ENCODE measurements at places on chromosomes 1 and 21.
A peak's percentile ranks its signal among the peaks of the same experiment; 100 is the strongest.

DNA sequence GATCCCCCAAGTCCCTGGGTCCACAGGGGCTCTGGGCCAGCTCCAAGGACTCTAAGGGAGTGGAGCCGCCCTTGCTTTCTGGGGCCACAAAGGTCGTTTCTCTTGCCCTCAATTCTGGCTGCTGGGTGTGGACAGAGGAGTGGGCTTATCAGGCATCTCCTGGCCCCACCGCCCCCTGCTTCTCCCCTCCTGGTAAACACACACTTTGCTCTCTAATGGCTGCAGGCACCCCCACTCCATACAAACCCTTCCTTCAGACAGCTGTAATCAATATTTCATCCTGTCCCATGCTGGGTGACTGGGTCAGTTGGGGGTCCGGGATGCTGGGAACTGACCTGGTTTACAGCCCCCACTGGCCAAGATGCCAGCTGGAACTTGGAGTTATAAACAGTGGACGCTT lies 67.5 kb downstream of the PRDM16 start:
- no peak for DNase-seq

- no peak for DNase-seq
These were observed 12.7 kb upstream of the ZYG11B start for GRCh38 chr1:52713590-52713989.

DNA sequence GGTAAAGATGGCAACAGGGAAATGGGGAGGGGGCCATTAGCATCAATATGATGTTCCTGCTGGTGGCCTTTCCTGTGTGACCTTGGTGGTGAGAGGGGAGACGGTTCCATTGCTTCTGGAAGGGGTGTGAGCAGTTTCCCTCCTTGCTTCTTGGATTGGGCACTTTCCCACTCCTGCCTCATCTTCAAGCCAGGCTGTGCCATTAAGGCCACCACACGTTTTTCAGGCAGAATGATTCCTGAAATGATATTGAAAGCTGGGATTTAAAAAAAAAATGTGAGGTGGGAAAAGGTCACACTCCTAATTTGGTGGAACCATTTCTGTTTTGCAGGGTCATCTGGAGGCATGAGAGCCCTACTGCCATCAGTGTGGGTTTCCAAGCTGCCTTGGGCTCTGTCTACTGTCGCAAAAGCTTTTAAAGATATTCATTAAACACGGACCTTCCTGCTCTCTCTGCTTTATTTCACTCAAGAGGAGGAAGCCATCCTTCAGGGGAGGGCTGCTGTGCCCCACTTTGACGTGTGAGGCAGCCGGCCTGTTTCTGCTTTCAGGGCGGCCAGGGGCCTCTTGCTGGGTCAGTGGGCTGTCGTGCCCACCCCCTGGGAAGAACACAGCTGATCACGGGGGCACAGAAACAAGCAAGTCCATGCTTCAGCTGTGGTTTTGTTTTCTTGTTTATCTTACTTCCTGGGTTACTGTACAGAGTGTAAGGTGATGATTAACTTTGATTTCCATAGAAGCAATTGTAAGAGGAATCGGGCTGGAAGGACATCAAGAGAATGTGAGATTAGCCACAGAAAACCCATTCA lies 8.0 kb downstream of the RIIAD1 start:
- no peak for DNase-seq

DNA sequence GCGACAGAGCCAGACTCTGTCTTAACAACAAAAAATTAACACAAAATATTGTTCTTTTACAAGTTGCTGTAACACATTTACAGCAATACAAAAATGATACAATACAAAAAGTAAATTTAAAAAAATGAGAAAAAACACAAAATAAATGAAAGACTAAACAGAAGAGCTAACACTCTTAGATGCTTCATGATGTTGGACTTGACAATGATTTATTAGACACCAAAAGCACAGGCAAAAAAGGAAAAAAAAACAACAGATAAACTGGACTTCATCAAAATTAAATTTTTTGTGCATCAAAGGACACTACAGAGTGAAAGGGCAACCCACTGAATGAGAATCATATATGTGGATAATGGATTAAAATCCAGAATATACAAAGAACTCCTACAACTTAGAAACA lies 16.4 kb downstream of the GATAD2B start:
- no peak for DNase-seq

DNA sequence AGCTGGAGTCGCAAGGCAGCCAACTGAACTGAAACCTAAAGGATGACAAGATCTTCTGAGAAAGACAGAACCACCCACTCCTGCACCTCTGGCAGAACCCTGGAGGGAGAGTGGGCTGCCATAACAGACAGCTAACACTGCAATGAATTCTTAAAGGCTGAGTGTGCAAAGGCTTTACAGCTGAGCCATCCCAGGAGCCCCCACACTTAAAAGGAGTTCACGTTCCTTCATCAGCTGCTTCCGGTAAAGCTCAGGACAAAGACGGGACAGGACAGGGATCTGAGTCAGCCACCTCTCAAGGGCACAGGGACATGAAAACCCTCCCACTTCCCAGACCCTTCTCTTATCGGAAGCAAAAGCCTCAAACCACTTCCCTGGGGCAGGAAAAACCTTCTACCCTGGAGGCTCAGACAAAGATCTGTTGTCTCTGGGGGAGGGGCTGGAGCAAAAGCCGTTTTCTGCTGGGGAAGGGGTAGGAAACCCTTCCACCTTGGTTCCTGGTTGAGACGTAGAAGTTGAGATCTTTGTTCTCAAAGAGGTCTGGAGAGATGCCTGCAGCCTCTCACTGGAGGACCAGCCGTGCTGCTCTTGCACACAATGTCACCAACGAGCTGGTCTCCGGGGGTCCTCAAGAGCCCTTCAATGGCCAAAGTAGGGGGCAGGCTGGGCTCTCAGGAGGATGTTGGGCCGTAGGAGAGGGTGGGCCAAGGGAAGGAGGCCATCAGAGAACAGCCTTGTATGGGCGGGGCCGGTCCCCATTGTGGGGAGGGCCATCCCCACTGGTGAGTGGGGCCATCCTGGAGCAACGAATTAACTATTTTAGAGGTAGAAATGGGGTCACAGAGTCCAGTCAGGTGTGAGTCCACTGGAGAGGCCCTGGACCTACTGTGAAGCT lies 452.4 kb downstream of the PTPRU start:
- no peak for DNase-seq

- DNase-seq: peak; percentile 13
These were observed 28.2 kb upstream of the FCRL4 start for GRCh38 chr1:157626099-157626498.

GRCh38 chr1:235050911-235051360 lies 77.7 kb downstream of the TOMM20 start:
- peak; percentile 56 for DNase-seq

DNA sequence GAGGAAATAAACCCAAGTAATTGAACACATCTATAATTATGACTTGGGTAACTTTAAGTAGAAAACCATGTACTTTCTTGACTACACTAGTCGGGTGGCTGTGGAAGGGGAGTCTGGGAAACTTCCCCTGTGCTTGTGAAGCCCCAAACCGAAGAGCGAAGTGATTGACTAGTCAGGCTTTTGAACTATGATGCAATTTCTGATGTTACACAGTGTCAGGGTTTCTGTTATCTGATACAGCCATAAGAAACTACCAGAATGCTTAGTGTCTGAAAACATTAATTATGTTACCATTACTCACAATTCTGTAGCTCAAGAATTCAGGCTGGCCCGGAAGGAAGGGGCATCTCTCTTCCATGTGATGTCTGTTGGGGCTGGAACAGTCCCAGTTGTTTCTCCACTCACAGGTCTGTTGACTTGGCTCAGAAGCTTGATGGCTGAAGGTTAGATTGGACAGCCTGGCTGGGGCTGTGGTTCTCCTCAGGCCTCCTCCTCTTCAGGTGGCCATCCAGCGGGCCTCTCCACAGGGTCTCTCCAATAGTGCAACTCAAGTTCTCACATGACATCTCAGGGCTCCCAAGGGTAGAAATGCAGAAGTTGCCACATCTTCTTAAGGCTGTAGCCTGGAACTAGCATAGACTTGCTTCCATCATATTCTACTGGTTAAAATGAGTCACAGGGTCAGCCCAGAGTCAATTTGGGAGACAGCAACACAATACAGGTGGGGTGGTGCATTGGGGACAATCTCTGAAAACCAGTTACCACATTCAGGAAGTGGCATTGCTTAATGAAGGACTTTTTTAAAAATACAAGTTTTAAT lies 8.3 kb upstream of the C8B start:
- DNase-seq: no peak

DNA sequence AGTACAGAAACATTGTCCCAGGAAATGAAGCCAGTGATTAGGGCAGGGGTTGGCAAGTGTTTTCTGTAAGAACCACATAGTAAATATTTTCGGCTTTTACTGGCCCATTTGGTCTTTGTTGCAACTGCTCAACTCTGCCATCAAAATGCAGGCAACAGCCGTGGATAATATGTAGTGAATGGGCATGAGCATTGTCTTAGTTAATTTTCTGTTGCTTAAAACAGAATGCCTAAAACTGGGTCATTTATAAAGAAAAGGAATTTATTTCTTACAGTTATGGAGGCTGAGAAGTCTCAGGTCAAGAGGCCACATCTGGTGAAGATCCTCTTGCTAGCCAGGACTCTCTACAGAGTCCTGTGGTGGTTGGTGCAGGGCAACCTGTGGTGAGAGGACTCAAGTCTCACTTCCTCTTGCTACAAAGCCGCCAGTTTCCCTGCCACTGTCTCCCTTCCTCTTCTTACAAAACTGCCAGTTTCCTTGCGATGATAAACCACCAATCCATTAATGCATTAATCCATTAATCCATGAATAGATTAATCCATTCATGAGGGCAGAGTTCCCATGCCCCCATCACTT lies 166.4 kb downstream of the PSMG1 start:
- no peak for DNase-seq

- DNase-seq: no peak
These were observed 11.7 kb downstream of the ADPRS start for GRCh38 chr1:36100376-36100775.

DNA sequence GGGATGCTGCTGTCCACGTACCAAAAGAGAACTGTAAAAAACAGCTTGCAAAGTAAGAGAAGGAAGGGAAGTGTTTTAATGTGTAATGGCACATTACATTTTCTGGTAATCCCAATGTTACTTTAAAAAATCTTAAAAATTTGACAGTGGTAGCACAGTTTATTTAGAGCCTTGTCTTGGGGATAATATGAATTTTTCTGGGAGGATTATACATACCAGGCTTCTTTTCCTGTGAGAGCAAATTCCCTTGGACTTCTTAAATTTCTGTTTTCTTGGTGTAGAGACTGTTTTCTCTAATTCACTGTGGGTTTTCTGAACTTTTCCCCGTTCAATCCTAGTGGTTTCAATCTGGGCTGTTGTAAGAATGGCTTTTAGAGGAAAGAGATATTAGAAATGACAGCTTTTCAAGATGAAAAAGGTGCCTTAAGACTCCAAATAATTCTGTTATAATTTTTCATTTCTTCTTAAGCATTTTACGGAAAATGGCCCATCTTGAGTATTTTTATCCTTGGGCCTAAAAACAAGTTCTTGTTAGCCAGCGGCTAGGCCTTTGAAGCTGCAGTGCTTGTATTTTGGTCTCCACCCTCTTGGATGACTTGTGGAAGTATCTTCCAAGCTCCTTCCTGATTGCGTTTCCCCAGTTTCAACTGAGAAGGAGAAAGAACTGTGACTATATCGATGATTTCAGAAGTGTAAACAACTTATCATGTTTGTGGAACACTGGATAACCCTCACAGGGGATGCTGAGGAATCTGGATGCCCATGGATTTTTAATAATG lies 70.0 kb downstream of the LEPR start:
- DNase-seq: no peak

- DNase-seq: no peak
These were observed 71.5 kb downstream of the SMYD3 start for GRCh38 chr1:246435421-246436041.

- DNase-seq: no peak
These were observed 97.4 kb upstream of the GFI1 start for GRCh38 chr1:92583821-92584760.

GRCh38 chr1:197178998-197179397 lies 32.5 kb upstream of the ASPM start:
- DNase-seq: no peak

DNA sequence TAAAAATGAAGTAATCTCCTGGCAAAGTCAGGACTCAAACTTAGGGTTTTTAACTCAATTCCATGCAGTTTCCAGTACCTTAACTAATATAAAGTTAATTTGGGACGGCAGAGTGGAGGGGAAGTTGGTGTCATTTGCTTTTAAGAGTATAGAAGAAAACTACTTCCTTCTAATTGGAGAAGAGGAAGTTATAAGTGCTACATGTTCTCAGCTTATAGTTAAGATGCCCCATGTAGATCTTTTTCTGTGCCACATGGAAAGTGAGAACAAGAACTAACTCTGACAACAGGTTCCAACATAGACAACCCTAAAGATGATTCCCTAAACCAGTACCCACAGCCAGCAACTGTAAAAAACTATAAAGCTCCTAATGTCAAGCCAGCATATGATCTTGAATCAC lies 11.5 kb downstream of the RRAGC start:
- no peak for DNase-seq

GRCh38 chr1:81478219-81478618 lies 322.5 kb upstream of the ADGRL2 start:
- no peak for DNase-seq

GRCh38 chr21:34679051-34679450 lies 10.3 kb downstream of the CLIC6 start:
- DNase-seq: no peak

GRCh38 chr1:170734412-170735175 lies 70.7 kb downstream of the PRRX1 start:
- no peak for DNase-seq

- DNase-seq: no peak
These were observed 62.9 kb downstream of the B3GALT5 start for GRCh38 chr21:39675590-39675989.

- DNase-seq: no peak
These were observed 782 bp upstream of the SDE2 start for GRCh38 chr1:225999912-226000337.

- no peak for DNase-seq
These were observed 24.8 kb downstream of the LYPD8 start for GRCh38 chr1:248730507-248731335.

DNA sequence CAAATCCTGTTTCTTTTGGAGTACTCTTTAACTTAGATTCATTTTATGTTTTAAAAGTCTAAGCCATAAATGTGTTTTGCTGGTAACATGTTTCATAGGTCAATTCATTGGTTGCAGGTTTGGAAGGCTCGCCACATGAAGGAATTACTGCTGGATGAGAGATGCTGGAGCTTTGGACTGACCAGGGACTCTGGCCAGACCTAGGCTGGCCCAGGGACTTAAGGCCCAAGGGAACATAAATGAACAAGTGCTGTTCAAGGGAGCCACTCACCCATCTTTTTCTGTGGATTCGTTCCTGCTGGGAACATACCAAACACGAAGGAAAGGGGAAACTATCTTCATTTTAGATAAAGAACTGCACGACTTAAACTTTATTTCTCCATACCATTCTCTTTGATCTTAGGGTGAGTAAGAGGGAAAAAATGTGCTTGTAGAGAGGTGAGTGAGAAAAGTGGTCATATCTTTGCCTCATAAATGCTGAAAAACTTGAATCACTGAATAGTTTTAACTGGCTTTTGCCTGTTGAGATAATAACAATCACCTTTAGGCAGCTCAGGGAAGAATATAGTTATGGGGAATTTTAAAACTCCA lies 15.3 kb upstream of the SHCBP1L start:
- DNase-seq: no peak

All from stimulated activated CD8-positive, alpha-beta memory T cell treated with anti-CD3 and anti-CD28 coated beads, Interleukin-7, amount 100 ng/mL, for 48 hours (primary cell).